ENCODE measurements at places on chromosomes 5 and 9.

- DNase-seq, result no peak
Measured at GRCh38 chr5:103394676-103395075, 136.1 kb downstream of the MACIR start.

DNA sequence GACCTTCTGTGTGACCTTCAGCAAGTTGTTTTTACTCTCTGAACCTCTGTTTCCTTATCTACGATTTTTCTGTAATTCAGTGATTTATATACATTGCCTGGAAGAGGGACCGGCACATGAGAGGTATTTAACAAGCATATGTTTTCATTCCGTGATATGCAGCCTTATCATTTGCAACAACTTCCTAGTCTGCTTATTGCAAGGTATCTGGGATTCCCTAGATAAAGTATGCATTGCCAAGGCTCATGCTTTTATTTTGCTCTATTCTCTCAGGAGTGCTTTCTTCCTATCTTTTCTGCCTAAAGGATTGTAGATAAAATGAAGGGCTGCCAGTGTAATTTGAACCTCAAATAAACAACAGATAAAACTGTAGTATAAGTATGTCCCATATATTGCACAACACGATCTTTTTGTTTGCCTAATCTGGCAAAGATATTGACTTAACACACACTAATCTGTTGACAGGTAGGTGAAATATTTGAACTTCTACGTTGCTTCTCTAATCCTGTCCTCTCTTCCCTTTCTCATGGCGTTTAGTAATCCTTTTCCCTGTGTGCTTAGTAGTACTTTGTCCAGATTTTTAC, 377.2 kb upstream of the TNC start:
- DNase-seq, result no peak

- DNase-seq, result no peak
Measured at GRCh38 chr9:33140401-33141360, 26.5 kb downstream of the B4GALT1 start.

GRCh38 chr5:17317473-17317872, 100.0 kb downstream of the BASP1 start:
- peak; percentile 36 for DNase-seq

GRCh38 chr9:129880654-129881546, 45.6 kb downstream of the USP20 start:
- peak; percentile 59 for DNase-seq

DNA sequence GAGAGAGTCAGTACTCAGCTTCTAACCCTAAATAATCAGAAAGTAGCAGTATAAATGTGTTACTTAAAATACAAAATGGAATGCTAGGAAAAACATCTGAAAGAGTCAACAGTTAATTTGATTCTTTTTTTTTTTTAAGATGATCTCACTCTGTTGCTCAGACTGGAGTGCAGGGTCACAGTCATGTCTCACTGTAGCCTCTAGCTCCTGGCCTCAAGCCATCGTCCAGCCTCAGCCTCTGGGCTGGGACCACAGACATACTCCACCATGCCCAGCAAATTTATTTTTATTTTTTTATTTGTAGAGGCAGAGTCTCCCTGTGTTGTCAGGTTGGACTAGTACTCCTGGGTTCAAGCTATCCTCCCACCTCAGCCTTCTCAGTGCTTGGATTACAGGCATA, 424.9 kb downstream of the IRX2 start:
- no peak for DNase-seq

DNA sequence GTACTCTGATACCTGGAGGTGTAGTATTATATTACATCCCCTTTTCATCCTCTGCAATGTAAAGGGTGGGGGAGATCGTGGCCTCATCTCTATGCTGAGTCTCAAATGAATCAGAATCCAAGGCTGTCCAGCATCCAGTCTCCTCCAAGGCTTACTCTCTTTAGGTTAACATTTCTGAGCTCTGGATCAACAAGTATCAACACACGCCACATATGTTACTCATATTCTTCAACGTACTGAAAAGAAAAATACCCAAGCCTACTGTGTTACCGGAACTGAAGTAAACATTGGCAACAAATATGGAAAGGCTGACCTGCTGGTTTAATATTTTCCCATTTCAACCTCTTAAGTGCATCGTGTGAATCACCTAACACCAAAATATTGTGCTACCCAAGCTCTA, 241.8 kb downstream of the GAS1 start:
- peak; percentile 48 for DNase-seq

DNA sequence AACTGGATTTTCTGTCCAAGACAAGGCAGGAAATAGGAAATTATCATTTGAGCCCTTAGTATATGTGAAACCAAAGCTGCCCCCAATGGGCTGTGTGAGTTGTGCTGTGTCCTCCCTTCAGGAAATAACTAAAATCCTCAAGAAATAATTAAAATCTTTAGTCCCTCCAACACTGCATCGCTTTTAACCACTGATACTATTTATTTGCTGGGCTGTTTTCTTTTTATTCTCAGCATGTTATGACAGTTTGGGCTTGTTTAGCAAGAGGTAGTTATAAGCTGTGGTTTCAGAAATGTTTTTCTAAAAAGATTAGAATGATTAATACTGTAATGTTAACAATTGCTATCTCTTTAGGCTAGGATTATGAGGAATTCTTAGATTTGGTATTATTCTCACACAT, 187.0 kb upstream of the KCNN2 start:
- DNase-seq, result peak; percentile 67

DNA sequence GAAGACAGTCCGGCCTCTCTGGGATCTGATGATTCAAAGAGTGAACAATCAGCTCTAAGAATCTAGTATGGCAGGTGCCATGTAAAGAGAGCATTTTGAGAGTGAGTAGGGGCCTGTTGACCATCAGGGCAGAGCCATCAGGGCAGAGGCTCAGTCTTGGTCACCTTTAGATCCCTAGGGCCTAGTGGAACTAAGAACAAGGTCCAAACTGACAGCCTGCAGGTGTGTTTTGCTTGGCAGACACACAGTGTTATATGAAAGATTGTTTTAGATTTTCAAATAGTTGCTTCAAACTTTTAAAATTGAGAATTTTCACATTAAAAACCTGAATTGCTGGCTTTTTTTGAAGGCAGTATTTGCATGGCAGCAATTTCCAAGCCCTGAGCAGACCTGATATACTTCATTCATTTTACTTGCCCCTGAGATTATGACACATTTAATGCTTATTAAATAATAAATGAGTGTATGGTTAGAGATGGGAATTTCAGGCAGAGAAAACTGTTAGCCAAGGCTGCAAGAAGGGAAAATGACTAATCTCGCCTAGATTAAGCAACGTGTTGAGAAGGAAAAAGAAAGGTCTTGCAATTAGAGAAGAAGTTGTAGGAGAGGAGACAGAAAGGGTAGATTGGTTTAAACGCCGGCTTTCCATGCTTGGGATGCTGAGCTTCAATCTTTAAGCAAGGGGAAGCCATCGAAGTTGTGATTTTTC, 279.6 kb downstream of the ARRDC3 start:
- DNase-seq, result peak; percentile 75

DNA sequence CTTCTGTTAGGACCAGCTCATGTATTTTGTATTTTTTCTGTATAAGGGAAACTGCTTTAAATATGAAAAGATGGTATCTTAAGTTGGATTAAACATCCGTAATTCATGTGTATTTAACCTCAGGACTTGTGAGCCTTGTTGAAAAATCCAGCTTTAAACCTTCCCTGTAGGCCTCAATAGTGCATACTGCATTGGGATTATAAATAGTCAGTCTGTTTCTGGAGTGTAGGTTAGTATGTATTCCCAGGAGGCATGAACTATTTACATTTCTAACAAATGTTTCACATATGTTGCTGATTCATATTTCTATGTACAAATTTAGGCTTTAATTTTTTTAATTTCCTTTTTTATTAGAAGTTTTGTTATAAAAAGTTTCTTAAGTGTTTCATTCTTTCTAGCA, 137.9 kb upstream of the GRHPR start:
- DNase-seq, result no peak

DNA sequence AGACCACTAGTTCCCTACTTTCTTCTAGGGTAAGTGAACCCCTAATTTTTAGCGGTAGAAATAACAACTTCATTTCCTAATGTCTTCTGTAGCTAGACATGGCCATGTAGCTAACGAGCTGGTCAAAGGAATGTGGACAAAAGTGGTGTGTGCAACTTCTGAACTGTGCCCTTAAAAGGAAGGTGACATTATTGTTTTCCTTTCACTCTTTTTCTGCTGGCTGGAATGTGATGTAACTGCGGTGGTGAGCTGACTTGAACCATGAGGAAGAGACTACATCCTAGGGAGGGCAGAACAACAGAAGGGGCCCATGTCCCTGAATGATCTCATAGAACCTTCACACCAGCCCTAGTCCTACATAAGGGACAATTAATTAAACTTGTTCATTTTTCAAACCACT, 1.3 kb upstream of the SNX2 start:
- no peak for DNase-seq

- DNase-seq, result no peak
Measured at GRCh38 chr9:83267741-83268140, 204.8 kb upstream of the RASEF start.

- DNase-seq, result no peak
Measured at GRCh38 chr9:75431375-75431774, 343.1 kb downstream of the OSTF1 start.

DNA sequence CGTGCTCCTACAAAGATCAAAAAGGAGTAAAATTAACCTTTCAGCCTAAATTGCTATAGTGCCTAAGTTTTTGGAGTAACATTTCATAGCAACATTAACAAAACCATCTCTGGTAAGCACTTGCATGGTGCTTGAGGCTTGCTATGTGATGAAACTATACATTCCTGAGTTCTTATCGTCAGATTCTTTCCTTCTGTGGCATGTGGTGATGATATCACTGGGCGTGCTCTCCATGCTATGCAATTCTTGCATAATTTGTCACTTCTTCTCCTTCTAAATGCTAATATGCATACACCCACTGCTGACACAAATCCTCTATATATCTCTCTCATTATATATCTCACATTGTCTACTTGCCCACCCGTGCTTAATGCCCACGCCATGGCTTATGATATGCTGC, 2019.9 kb downstream of the MAT2B start:
- peak; percentile 96 for DNase-seq

DNA sequence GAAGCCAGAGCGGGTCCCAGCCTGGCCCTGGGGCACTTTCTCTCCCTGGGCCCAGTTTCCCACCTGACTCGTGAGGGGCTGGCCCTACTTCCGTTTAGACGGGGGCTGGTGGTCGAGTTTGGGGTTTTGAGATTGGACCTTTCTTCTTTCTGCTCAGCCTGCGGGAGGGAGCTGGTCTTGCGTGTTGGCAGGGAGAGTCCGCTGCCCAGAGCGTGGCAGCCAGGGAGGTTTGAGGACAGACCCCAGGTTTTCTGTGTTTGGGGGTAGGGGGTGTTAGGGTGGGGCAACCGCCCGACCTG, 6.0 kb upstream of the PITX1 start:
- no peak for DNase-seq

- DNase-seq, result peak; percentile 42
Measured at GRCh38 chr5:122152266-122152900, 23.0 kb downstream of the ZNF474 start.

- no peak for DNase-seq
Measured at GRCh38 chr9:92455217-92455616, 27.1 kb downstream of the ASPN start.

- DNase-seq, result peak; percentile 84
Measured at GRCh38 chr9:95171001-95171400, 146.5 kb downstream of the FANCC start.

DNA sequence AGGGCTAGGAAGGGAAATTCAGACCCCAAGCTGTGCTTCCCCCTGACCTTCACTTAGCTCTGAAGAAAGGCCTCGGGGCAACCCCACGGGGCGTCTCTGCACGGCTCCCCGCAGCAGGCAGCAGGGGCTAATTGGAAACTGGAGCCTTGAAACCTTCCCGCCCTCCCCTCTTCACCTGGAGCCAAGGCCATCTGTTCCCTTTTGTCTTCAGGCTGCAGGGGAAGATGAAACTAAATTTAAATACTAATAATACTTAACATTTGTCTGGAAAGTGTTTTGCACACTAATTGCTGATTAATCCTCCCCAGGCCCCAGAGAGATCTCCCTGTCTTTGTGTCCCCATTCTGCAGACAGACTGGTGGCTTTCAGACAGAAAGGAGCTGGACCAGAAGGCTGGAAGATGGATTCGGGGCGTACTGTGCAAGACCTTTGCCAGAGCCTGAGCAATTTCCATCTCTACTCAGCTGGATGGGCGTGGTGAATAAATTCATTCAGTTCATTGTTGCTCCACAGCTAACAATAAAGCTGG, 34.1 kb upstream of the CPLX2 start:
- no peak for DNase-seq

DNA sequence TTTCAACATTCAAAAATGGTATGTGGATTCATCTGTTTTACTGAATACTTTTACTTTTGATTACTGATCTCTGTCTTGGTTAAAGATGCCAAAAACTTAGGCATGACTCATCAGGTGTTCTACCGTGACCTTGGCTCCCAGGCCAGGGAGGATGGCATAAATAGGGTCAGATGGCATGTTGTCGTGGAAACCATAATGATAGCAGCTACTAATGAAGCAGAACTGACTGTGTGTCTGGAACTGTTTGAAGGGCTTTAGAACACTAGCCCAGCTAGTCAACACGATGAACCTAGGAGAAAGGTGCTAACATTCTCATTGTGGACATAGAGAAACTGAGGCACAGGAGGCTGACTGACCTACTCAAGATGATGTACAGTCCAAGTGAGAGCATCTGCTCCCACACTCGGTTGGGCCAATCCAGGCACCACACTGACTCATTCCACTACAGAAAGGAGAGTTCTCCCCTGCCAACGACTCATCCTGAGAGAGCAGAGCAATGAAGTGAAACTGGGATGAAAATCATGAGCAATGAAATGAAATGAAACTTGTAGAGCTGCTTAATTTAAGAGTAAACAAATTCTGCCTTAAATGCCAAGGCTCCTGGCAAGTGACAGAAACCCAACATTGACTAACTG, 116.0 kb downstream of the TENT4A start:
- peak; percentile 4 for DNase-seq

- DNase-seq, result peak; percentile 77
Measured at GRCh38 chr9:76592091-76592973, 133.3 kb downstream of the GCNT1 start.

- no peak for DNase-seq
Measured at GRCh38 chr5:54073131-54073530, 237.2 kb downstream of the ARL15 start.

GRCh38 chr5:56129288-56129687, 103.8 kb downstream of the ANKRD55 start:
- DNase-seq, result peak; percentile 29

All from iris pigment epithelial cell (primary cell).